ENCODE measurements at places on chromosomes 3 and 15. TPM values are rescaled to one million over a fixed set of nuclear protein-coding genes. Genes with fewer than 3 reads are reported as not detected.

Gene C15orf39
- 31.7 TPM for total RNA-seq

Gene TM6SF1
- 12.4 TPM for total RNA-seq

Gene LSM3
- 10.0 TPM for total RNA-seq

- no peak for DNase-seq
Measured at GRCh38 chr3:111210866-111211564, 139.4 kb downstream of the NECTIN3 start.

DNA sequence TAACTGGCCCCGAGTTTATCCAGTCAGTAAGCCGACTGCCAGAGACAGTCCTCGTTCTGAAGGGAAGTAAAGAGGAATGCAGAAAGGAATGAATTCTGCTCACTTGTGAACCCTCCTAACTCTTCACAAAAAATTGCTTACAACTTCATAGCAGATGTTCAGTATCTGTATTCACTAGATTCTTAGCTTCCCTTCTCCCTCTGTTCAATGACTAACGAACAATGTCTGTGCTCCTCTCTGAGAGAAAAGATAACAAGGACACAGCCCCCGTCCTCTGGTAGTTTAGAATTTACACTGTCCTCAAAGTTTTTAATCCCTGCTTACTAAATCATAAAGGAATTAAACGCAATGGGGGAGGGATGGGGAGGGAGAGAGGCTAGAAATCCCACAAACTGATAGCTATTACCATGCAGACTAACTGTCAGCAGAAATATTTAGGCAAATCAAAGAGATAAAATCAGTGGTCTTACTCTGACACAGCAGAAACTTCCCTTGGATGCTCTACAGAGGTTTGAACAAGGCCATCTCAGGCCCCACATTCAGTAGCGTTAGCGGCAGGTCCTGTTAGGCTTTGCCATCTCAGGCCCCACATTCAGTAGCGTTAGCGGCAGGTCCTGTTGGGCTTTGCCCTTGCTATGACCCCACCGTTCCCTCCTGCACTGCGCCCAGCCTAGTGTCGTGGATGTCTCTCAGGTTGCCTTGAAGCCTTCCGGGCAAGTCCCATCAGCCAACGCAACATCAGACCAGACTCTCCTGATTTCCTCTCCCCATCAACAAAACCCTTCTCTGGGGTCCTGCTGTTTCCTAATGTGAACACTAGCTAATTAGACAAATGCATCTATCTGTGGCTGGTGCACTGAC is 23.4 kb downstream of the NRROS start:
- DNase-seq, result no peak

DNA sequence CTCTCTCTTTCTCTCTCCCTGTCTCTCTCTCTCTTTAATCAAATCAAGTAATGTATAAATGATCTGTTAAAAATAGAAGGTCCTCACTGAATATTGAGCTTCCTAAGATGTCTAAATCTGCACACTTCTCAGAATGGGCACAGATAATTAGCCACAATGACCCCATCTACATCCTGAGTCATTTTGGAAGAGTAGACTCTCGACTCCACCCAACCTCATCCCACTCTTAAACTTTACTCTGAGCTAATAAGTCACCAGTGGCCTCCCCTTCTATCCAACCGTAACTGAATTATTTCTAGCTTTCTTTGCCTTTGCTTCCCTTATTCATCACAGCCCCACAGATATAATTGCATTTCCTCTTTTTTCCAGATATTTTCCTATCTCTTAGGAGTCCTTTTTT is 326.5 kb upstream of the ZNF717 start:
- no peak for DNase-seq

DNA sequence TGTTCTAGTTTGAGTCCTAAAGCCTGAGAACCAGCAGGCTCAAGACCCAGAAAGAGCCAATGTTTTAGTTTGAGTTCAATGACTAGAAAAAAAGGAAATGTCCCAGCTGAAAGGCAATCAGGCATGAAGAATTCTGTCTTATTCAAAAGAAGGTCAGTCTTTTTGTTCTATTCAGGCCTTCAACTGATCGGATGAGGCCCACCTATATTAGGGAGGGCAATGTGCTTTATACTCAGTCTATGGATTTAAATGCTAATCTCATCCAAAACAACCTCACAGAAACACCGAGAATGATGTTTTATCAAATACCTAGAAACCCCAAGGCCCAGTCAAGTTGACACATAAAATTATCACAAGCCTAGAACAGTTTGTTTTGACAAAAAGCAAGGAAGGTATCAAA is 4.0 kb downstream of the MNS1 start:
- no peak for DNase-seq

- DNase-seq, result no peak
Measured at GRCh38 chr3:181703601-181704420, 7.9 kb upstream of the SOX2 start.

DNA sequence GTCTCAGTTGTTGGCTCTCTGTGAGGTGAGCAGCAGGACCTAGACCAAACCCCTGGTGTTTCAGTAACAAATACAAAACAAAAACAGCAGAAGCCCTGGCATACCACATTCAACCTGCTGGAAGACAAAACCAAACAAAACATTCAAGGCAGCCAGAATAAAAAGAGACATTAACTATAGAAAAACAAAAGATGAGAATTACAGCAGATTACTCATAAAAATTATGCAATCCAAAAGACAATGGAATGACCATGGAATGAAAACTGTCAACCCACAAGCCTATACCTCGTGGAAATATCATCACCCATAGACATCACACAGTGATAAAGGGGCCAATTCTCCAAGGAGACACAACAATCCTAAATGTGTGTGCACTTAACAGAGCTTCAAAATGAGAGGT is 106.0 kb upstream of the IQSEC1 start:
- DNase-seq, result no peak

GRCh38 chr3:119292666-119293065 is 1.5 kb upstream of the ARHGAP31 start:
- DNase-seq, result no peak

DNA sequence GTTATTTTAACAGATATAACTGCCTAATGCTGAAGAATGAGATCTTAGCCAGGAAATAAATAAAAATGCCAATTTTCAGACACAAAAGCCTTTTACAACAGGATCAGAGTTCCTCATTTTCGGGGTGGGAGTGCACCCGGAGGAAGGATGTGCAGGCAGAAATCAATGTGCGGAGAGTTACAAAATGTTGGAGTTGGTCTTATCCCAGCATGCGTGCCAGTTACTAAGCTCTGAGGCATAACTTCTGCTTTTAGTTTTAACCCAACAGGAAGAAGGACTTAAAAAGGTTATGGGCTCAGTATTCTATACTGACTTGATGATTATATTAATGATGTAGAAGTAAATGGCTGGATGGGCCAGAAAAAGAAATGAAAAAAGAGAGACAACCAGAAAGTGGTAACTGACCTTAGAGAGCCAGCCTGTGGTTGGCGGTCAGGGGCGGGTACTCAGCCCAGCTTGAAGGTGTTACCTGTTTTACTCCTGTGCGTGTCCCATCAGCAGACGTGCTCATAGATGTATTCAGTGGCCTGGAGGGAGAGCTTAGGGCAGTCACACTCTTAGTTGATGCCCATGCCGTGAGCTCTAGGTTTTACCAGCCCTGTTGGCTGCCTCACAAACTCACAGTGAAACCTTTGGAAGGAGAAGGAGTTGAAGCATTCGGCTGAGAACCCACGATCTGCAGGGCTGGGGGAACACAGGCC is 164.7 kb downstream of the SV2B start:
- no peak for DNase-seq

DNA sequence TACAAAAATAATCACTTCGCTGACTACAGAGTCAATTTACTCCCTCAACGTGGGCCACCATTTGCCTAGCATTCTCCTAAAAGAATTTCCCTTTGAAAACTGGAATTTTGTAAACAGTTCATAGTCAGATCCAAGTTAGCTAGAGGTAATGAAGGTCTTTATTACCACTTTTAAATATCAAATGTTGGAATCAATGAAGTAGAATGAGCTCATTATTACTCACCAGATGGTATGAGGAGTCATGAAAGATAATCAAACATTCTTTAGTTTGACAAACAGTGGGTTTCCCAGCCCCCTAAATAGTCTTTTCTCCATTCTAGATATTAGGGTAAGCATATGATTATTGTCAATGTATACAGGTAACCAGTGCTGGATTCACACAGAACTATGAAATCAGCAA is 455.7 kb upstream of the THBS1 start:
- no peak for DNase-seq
